ENCODE measurements at places on chromosomes 12 and 14. TPM values are rescaled to one million over a fixed set of nuclear protein-coding genes. Genes with fewer than 3 reads are reported as not detected.

The SLC7A7 gene
- total RNA-seq = 2.5 TPM

GRCh38 chr14:55328317-55328716 lies 57.1 kb downstream of the FBXO34 start:
- DNase-seq = peak; percentile 51

DNA sequence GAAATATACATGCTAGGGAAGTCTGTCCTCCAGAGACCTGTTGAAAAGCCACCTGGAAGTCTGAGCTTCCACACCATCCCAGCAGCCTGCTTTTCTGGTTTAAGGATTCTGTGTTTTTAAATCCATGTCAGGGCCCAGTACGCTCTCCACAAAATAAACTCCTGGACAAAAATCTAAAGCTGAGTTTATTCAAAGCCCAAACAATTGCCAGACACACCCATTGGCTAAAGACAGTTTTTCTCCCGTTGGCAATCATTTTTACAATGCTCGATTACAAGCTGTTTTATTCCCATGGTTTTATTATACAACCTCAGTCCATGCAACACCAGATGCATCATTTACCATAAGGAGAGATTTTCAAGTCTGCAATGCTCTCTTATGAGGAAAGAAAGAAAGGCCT lies 94.5 kb downstream of the MYRFL start:
- DNase-seq = no peak

GRCh38 chr12:79344855-79345847 lies 345.6 kb downstream of the PAWR start:
- DNase-seq = peak; percentile 34

DNA sequence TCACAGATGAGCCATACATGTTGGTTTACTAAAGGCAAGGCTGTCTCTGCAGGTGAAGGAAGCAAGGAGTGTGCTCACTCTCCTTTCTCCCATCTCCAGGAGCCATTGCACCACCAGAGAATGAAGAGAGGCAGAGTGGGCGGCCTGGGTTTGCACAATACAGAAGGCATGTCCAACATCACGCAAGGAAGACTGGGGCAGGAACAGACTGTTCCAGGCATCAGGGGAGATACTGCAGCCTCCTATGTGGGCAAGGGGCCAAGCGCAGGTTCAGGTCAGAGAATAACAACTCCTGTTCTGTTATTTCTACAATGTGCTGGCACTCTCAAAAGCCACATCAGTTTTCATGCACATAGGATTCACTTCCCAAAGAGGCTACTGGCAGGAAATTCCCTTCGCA lies 1.7 kb upstream of the TMEM229B start:
- no peak for DNase-seq

GRCh38 chr14:96130854-96131253 lies 73.8 kb upstream of the BDKRB2 start:
- peak; percentile 47 for DNase-seq

DNA sequence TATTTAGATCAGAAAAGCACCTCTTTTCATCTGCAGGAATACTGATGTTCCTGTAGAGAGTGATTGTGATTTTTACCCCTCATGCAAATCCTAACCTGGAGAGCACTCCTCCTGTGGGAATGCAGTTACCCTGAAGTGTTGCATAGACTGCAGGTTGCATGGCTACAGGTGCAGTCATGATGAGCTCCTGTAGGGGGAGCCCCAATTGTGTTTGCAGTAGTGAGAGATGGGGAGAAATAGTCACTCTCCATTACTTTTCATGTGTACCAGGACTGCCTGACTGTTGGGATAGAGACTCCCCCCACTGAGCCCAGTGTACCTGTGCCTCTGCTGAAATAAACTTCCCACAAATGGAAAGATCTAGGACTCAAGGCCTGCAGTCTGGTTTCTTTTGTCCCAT lies 1086.5 kb downstream of the SLC6A15 start:
- peak; percentile 18 for DNase-seq
